Stimulated activated CD8-positive, alpha-beta memory T cell treated with anti-CD3 and anti-CD28 coated beads, Interleukin-7, amount 100 ng/mL, for 4 hours (primary cell): ENCODE measurements at places on chromosomes 12 and 14.

DNA sequence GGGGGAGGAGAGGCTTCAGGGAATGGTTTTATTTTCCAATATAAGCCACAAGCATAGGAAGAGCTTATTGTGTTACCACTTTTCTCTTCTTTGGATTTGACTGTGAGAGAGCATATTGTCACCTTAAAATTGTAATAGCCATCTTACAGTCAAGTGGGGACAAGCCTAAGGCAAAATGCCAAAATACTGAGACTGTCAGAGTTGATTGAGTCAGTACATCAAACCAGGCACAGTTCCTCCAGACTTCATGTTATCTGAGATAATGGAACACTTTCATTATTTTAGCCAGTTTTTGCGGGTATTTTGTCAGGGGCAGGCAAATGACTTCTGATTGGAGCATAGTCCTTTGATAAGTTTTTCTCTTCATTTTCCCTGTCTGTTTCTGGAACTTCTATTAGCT, 19.5 kb upstream of the NUBPL start:
- no peak for DNase-seq

GRCh38 chr12:48615681-48616080, 45.8 kb upstream of the LALBA start:
- DNase-seq: no peak

DNA sequence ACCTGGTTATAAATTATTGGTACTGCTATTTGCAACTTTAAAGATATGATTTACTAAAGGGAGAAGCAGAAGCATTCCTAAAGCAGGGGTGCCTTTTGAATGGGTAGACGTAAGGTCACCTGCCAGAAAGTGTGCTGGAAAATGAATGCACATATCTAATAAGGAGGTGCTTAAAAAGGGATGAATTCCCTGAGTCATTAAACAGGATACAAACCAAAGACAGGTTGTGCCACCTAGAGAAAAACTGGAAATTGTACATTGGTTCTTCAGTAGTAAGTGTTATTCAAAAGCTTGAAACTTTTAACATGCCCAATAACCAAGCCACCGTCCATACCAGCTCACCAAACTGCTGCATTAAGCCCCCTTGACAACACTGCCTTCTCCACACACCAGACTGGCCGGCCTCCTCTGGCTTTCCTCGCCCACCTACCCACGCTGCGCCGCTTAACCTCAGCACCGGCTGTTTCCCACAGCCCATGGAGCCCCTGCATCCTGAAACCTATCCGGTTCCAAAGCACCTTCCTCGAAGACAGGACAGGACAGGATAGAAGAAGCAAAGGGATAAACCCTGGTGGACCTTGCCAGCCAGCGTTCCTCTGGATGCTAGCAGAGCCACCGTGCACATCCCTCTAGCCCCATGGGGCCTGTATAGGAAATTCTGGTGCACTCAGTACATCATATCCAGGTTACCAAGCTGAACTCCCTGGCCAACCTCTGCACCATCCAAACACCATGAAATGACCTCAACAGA, 201.5 kb upstream of the CAND1 start:
- DNase-seq: no peak

- no peak for DNase-seq
Measured at GRCh38 chr12:14558473-14558959, 9.2 kb downstream of the PLBD1 start.

GRCh38 chr14:73243341-73243740, 6.0 kb downstream of the PAPLN start:
- DNase-seq: no peak

GRCh38 chr12:99911967-99912366, 72.8 kb downstream of the ANKS1B start:
- DNase-seq: no peak

DNA sequence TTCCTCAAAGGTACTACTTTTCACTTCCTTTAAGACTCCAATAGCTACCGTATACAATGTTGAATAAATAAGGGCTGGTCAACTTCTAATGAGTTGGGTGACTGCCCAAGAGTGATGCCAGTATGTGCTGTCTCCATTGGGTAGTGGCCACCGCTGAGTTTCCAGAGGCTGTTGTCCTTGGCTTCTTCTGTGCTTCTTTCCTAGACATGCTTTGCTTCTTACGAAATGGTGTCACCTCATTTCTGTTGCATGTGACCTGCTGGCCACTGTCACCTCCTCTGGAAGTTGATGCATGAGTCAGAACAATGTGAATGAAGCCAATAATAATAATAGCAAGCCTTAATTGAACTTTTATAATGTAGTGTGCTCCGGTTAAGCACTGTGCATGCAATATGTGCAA, 7.5 kb upstream of the NID2 start:
- no peak for DNase-seq

DNA sequence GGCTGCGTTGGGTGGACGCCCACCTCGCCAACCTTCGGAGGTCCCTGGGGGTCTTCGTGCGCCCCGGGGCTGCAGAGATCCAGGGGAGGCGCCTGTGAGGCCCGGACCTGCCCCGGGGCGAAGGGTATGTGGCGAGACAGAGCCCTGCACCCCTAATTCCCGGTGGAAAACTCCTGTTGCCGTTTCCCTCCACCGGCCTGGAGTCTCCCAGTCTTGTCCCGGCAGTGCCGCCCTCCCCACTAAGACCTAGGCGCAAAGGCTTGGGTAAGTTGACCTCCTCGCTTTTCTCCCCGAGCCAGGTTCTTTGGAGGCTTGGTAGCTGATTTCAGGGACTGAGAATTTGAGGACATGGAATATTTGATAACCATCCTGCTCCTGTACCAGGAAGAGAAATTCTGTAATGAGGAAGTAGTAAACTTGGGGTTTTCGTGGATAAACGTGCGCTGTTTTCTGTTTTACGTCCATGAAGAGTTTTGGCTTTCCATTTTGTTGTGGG, 530 bp downstream of the APAF1 start:
- no peak for DNase-seq

- DNase-seq: no peak
Measured at GRCh38 chr12:87599459-87599858, 429.7 kb downstream of the C12orf50 start.

- no peak for DNase-seq
Measured at GRCh38 chr12:114704096-114704495, 20.1 kb upstream of the TBX3 start.

GRCh38 chr12:43337571-43338444, 214.2 kb downstream of the ADAMTS20 start:
- no peak for DNase-seq

DNA sequence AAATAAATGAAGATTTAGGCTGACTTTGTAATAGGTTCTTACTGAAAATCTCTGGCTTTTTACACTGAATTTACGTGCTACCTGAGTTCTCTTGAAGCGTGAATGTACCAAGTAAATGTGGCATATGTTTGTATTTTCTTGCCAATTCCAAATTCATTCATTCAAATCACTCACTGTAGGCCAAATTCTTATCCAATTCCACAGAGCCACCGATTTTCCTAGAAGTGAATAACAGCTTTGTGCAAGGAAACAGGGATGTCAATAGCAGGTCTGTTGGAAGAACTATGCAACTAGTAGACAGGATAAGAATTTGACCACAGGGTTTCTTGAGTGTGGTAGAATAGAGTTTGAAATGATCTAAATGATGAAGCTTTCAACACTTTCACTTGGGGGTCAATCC, 86.8 kb downstream of the SOX5 start:
- DNase-seq: no peak

GRCh38 chr14:61712137-61712536, 16.8 kb downstream of the HIF1A start:
- DNase-seq: no peak

- no peak for DNase-seq
Measured at GRCh38 chr12:50087995-50088394, 2.9 kb downstream of the SMARCD1 start.

DNA sequence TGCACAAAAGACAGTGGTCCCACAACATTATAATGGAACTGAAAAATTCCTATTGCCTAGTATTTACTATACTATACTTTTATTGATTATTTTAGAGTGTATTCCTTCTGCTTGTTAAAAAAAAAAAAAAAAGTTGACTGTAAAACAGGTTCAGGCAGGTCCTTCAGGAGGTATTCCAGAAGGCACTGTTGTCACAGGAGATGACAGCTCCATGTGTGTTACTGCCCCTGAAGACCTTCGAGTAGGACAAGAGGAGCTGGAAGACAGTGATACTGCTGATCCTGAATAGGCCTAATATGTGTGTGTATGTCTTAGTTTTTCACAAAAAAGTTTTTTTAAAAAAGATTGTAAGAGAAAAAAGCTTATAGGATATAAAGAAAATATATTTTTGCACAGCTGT, 12.3 kb downstream of the UBE2N start:
- no peak for DNase-seq

- no peak for DNase-seq
Measured at GRCh38 chr12:89960607-89961394, 252.2 kb upstream of the ATP2B1 start.

DNA sequence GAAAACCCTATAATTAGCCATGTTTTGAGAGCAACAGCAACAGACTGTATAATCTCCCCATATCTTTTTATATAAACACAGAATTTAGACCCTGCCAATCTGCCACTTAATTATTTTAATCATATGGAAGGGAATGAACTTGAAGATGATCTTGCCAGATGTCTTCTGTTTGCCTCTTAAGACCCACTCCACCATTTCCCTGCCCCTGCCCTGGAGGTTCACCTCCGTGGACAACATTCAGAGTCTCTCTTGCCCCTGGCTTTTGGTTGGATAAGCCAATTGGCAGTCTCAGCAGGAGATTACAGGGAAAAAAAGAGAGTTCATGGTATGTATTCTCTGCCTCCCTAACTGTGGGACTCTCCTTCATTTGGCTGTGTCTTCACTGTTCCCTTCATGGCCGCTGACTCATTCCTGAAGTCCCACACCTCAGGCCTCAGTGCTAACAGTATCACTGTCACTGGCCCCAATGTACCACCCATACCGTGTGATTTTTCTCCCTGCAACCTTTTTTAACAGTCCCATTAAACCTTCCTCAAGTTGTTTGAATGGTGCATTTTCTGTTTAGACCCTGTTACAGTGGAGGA, 184.8 kb downstream of the PIK3C2G start:
- no peak for DNase-seq

DNA sequence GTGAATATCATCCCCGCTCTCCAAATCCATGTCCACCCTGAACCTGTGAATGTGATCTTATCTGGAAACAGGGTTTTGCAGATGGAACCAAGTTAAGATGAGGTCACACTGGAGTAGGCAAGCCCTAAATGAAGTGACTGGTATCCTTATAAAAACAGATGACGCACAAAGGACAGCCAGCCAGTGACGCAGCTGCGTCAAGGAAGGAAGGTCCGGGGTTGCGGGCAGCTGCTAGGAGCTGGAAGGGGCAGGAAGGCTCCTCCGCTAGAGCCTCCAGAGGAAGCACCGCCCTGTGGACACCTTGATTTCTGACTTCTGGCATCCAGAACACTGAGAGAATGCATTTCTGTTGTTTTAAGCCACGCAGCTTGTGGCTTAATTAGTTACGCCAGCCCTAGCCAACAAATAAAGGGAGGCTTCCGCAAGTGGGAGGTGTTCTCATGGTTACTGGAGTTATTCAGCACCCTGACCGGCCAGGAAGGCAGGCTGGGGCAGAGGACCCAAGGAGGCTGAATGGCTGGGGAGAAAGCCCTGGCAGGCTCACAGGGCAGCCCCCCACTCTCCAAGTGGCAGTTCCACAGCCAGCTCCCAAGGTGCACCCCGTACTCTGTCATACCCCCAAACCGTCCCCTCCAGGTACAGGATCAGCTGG, 127.6 kb upstream of the NCOR2 start:
- DNase-seq: no peak

GRCh38 chr12:74915718-74916117, 293.9 kb downstream of the KCNC2 start:
- DNase-seq: no peak

DNA sequence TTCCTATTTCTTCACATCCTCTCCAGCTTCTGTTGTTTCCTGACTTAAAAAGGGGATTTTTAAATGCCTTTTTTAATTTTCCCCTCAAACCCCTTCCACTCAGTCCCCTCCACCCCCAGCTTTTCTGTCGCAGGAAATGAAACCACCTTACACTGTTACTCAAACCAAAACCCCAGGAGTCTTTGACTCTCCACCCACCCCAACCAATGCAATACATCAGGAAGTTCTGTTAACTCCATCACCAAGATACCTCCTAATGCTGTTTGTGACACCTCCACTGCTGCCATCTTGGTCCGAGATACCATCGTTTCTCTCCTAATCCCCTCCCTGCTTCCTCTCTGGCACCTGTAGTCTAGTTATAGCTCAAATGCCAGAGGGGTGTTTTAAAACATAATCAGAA, 25.4 kb upstream of the CPM start:
- DNase-seq: no peak

GRCh38 chr14:80047761-80048160, 163.5 kb downstream of the DIO2 start:
- DNase-seq: no peak

GRCh38 chr14:96852823-96853422, 55.7 kb downstream of the VRK1 start:
- no peak for DNase-seq

DNA sequence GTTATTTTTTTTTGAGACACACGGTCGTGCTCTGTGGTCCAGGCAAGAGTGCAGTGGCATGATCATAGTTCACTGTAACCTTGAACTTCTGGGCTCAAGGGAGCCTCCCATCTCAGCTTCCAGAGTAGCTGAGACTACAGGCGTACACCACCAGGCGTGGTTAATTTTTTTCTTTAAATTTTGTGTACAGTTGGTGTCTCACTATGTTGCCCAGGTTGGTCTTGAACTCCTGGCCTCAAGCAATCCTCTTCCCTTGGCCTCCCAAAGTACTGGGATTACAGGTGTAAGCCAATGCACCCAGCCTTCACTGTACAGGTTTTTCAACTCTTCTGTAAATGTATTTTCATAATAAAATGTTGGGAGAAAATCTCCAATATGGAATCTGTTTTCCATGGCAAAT, 5.7 kb upstream of the KLC1 start:
- DNase-seq: no peak

GRCh38 chr14:32494609-32495434, 165.7 kb downstream of the AKAP6 start:
- DNase-seq: no peak

DNA sequence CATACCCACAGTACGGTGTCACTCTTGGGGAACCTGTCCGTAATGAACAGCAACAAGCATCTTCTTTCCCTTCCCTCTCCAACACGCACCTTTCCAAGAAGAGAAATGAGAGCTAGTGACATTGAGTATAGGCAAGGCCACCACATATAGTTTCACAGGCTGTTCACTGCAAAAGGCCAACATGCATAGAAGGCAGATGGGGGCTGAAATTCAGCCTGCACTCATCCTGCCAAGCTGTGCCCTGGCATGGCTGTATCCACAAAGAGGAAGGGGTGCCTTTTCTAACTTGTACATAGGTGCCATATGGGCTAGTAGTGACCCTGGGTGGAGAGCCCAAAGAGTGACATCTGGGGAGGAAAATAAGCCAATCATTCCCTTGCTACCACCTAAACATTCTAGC, 169.6 kb downstream of the ZFP36L1 start:
- no peak for DNase-seq

- DNase-seq: no peak
Measured at GRCh38 chr12:4908684-4909409, 858 bp upstream of the KCNA1 start.

- no peak for DNase-seq
Measured at GRCh38 chr12:1716215-1716862, 25.5 kb downstream of the ADIPOR2 start.
